ENCODE measurements at places on chromosomes 12 and 14.

DNA sequence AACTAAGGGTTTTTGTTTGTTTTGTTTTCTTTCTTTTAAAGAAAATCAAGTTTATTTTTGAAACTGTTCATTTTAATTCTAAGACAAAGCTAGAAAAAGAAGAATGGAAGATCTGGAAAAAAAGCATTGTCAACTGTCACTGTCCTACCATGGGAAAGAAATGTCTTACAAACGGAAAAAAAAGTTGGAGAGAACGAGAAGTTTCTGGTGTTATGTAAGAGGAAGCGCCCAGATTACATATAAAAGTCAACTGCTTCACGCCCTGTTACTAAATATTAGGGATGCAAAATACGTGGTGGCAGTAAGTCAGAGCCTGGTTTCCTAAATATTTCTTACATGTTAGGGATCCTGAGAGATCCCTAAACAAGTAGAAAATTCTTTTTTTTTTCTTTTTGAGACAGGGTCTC lies 14.3 kb upstream of the FBXL14 start:
- no peak for DNase-seq

GRCh38 chr14:62253171-62253570 lies 491.0 kb downstream of the SNAPC1 start:
- DNase-seq, result no peak

GRCh38 chr12:108358580-108358965 lies 19.5 kb upstream of the CMKLR1 start:
- no peak for DNase-seq

GRCh38 chr14:68898248-68899032 lies 80.7 kb downstream of the ACTN1 start:
- no peak for DNase-seq

- DNase-seq, result no peak
Measured at GRCh38 chr12:63445224-63445880, 222.9 kb downstream of the DPY19L2 start.

DNA sequence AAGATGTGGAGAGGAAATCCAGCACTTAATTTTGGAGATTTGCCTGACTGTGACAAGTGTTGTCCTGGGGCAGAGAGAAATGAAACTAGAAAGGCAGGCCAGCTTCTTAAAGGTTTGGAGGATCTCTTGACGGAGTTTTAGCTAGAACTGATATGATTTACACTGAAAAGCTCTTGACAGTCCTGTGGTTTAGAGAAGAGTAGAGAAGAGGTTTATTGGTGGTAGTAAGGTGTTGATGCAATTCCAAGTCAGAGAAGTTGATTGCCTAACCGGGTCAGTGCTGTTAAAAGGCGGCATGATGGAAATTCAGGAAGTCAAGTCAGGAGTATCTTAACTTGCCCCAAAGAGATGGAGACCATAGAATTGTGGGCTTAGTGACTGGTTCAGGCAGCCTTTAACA lies 89.0 kb upstream of the TRAF3 start:
- no peak for DNase-seq

DNA sequence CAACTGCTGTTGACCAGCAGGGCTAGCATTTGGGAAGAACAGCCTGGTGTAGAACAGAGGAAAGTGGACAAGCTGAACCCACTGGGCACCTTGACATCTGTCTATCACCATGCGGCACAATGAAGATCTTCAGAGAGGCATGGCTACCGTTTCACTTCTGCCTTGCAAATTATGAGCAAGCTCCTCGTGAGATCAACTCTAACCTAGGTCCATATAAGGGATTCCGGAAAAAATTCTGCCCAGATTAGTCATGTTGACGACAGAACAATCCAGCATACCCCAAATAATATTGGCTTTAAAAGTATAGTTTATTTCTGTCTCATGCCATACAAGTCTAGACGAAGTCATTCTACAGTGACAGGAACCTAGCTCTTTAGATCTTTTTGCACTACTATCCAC lies 91.6 kb upstream of the ATF7IP start:
- no peak for DNase-seq

DNA sequence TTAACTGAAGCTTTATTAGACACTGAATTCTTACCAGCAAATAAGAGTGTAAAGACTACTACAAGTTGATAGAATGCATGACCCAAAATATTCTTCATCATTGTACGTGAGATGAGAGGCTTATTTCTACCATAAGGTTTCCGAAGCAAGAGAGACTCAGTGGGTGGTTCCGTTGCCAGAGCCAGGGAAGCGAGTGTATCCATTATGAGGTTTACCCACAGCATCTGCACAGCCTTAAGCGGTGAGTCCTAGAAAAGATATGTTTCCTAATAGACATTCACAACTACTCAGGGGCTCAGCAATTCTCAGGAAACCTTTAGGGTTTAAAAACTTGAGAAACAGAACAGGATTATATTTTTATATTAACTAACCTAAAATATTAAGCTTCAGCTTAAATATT lies 77.8 kb upstream of the POC1B start:
- DNase-seq, result no peak

DNA sequence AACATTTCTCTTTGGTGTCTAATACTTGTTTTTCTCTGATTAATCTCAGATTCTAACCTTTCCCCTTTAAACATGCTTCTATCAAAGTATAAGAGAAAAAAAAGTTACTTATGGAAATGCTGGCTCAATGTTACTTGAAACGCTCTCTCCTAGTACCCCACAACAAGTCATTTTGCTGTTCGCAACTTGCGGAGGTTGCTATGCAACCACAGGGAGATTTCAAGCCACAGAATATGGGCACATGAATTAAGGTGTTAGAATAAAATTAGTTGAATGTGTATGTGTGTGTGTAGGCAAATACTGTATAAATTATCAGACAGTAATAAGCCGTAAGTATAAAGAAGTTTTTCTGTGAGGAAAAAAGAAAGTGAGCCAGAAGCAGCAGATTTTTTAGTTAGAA lies 80.6 kb downstream of the CCDC59 start:
- DNase-seq, result no peak

DNA sequence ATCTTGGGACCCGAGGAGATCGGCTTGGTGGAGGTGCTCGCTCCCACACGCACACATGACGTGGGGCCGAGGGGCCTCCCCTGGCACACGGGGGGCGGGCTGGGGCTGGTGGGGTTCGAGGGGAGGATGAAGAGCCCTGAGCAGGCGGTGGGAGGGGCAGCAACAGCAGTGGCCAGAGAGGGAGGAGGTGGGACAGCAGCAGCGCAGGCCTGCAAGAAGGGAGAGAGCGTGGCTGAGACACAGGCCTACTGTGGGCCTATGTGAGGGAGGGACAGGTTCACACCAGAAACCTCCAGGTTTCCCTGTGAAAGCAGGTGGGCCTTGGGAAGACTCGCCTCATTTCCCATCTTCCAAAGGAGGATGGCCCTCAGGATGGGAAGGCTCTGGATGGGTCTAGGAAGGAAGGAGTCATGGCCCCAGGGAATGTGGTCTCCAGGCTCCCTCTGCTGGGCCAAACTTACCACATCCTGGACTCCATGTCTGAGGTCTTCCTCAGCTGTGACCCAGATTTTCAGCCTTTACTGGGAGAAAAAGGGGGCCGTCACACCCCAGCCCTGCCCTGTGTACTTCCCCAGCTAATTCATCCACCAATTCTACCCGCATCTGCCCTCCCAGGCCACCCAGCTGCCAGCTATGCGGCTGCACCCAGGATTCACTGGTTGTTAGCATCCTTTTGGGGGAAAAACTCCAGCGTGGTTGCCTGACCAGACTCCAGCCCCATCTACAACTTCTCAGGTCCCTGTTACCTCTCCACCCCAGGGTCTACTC lies 2.8 kb downstream of the PIANP start:
- DNase-seq, result no peak

All from left renal cortex interstitium (tissue), 4 donors.